ENCODE measurements at places on chromosomes 11 and 22.

DNA sequence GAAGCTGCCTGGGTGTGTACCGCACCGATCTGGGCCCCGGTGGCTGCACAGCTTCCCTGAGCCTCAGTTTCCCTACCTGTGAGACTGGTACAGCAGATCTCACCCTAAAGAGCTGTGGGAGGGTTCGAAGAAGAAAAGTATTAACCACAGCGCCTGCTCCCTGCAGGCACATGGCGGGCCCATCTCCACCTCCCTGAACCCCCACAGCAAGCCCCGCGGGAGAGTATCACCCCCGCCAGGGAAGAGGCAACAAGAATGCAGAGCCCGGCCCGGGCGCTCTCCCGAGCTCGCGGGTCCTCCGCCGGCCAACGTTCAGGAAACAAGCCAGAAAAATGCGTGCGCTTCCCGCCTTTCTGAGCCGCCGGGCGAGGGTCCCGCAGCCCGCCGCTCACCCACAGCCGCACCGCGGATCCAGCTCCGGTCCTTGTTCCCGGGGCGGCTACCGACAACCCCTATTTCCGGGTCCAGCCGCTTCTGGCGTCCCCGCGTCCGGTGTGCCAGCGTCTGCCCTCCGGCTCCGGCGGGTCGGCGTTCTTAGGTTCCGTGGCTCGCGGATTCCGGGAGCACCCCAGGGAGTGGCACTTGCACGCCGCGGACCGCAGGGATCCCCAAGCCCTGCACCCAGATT, at the start of gene TOP3B:
TSS of gene TOP3B (minus strand) at position 450 of the 628 bp plus-strand sequence. CDS start 7,078 bp downstream, outside the sequence.
- DNase-seq, result peak; percentile 70

DNA sequence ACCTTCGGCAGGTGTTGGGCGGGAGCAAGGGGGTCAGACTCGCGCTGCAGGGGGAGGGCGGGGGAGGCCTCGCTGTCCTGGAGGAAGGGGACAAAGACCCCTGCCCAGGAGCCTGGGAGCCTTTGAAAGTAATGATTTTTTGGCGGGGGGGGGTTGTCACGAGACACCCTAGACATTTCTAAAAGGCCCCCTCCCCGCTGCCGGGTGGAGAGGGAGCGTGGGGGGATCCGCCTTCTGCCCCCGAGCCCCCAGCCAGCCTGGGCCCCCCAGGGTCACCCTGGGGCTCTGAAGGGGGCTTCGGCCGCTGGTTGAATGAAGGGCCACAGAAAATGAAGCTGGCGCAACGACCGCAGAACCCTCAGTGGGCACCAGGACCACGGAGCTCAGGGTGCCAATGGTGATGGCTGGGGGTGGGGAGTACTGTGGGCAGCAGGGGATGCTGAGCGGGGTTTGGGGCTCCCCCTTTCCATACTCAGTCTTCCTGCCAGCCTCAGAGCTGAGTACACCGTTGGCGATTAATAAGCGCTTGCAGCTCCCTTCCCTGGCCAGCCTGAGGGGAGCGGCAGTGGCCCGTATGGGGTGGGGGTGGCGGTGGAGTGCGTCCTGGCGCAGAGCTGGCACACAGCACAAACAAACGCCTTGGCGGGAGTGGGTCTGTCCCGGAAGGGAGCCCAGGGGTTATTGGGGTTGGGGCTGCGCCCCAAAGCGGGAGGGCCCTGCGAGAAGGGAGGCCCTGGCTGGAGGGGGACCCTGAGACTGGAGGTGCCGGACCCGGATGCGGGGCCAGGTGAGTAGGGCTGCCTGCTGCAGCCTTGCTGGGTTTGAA, 1.2 kb upstream of the DUSP8 start:
- DNase-seq, result no peak

GRCh38 chr11:75924966-75925784, 110.2 kb downstream of the UVRAG start:
- no peak for DNase-seq

DNA sequence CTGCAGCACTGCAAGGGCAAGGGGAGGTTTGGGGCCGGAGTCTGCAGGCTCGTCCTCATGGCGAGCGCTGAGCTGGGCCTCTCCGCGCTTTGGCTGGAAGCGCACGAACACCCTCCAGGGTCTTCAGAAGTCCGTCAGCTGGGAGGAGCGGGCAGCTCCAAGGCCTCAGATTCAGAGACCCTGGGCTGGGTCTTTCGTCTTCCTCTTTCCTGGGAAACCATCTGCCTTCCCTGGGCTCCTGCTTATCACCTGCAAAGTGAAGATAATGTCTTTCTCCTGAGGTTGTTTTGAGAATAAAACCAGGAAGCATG, 525.6 kb downstream of the BRD1 start:
- DNase-seq, result no peak

GRCh38 chr11:48073031-48073861, 92.9 kb downstream of the PTPRJ start:
- DNase-seq, result no peak

DNA sequence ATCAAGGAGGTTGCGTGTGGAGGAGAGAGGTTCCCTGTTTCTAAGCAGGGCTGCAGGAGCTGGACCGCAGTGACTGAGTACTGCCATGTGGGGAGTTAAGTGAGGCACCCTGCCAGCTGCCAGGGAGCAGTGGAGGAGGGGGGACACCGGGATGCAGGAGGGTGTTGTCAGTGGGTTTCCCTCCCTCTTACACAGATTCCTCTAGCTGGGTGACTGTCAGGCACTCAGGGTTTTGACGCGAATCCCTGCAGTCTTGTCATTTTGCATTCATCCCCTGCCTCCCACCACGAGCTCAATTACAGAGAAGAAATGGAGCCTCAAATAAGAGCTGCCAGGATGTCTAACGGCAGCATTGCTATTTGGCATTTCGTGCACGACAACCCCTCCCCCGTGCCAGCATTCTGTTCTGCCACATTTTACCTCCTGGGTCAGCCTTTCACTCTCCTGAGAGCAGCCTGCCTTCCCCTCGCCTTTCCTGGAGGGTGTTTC, 119.8 kb upstream of the SORL1-AS1 start:
- no peak for DNase-seq

GRCh38 chr11:79390477-79390876, 50.4 kb downstream of the TENM4 start:
- DNase-seq, result no peak

DNA sequence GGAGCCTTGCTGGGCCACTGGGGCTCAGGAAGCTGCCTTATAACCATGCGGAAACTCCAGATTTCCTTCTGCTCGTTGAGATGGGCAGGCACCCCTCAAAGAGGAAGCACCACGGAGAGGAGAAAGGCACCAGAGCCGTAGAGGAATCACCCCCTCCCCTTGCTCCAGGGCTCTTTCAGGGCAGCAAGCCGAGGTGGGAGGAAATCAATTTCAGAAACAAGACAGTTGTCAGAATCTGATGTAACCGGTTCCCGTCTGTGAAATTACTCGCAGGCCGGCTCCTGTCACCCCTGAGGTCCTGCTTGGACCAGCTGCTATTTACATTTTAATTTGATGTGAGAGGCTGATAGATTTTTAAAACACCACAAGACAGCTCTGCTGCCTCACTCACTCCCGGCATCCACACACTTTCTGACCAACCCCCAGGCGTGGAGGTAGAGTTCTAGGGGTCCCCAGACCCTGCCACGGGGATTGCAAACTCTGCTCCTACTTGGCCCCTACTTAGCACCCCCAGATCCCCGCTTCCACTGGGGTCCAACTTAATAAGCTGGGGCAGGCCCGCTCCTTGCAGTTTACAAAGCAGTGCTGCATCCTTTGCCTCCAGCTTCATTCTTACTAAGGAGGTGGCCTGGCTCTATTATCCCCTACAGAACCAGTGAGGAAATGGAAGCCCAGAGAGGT, 162.5 kb downstream of the CEP164 start:
- no peak for DNase-seq

GRCh38 chr22:37340331-37341262, 58.3 kb downstream of the CYTH4 start:
- no peak for DNase-seq

GRCh38 chr11:65329944-65330403, 3.7 kb upstream of the DPF2 start:
- DNase-seq, result peak; percentile 84

DNA sequence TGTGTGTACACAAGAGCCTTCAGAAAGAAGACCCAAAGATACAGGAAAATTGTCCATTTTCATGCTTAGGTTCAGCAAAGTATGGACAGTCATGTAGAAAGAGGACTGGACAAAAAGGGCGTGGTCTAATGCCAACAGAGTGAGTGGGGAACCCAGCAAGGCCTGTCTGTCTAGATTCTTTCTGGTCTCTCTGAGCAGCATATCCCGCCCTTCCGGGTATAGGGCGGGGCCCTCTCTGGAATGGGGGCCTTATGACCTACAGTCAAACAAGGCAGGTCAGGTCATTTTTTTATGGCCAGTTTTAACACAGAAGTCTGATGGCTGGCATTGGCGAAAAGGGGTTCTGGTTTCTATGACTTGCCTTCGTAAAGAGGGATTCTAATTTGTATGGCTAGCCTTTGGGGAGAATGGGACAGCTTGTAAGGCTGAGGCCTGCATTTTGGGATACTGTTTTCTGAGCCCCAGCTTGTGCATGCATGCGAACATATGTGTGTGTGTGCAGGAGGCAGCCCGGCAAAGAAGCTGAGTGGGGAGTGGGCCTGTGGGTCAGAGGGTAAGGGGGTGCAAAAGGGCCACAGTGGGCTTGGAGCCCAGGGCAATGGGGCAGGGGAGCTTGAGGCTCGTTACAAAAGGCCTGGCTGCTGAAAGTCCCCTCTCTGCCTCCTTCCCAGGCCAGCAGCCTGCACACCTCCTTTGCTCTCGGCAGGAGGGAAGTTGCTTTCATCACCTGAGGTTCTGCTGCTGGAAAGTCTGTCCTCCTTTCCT, 130.5 kb upstream of the B3GAT1 start:
- DNase-seq, result no peak

GRCh38 chr11:27319072-27319471, 43.9 kb downstream of the CCDC34 start:
- peak; percentile 25 for DNase-seq

GRCh38 chr11:86172894-86173293, 71.7 kb upstream of the EED start:
- no peak for DNase-seq

GRCh38 chr22:45244916-45245315, 4.2 kb upstream of the KIAA0930 start:
- DNase-seq, result no peak

GRCh38 chr22:50318698-50319411, 8.0 kb downstream of the DENND6B start:
- DNase-seq, result no peak

- no peak for DNase-seq
Measured at GRCh38 chr22:45058622-45058912, 48.8 kb upstream of the PHF21B start.

- peak; percentile 91 for DNase-seq
Measured at GRCh38 chr11:3854977-3855807, at the start of gene STIM1. Gene STIM1, plus strand, starts transcription at chr11:3855664. Its CDS starts 607 bp downstream, at chr11:3856271.

DNA sequence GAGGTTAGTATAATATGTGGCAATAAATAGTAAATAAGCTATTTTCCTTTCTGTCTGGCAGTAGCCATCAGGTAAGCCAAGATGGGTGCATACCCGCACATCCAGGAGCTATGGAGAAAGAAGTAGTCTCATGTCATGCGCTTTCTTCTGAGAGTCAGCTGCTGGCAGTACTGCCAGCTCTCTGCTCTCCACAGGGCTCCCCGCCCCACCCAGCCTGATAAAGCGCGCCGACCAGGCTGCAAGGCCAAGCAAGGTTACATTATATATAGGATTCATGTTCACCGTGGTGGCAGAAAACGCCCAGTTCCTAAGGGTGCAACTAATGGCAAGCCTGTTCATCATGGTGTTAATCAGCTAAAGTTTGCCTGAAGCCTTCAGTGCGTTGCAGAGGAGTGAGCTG, 126.2 kb downstream of the ATG16L2 start:
- DNase-seq, result no peak

DNA sequence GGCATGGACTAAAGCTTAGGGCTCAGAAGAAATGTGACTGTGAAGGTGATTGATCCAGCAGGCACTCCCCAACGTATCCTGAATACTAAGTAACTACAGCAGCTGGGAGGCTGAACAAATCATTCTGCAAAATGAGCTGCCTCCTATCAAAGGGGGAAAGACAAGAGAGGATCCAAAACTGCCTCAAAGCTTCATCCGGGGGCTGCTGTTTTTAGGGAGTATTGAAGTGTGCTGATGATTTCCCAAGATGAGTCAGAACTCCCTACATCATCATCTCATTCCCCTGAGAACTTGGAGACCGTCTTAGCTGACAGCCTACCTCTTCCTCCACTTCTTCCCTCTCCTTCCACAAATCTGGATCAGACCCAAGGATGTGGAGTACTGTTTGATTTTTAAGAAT, 108.4 kb upstream of the GRAMD1B start:
- DNase-seq, result no peak

DNA sequence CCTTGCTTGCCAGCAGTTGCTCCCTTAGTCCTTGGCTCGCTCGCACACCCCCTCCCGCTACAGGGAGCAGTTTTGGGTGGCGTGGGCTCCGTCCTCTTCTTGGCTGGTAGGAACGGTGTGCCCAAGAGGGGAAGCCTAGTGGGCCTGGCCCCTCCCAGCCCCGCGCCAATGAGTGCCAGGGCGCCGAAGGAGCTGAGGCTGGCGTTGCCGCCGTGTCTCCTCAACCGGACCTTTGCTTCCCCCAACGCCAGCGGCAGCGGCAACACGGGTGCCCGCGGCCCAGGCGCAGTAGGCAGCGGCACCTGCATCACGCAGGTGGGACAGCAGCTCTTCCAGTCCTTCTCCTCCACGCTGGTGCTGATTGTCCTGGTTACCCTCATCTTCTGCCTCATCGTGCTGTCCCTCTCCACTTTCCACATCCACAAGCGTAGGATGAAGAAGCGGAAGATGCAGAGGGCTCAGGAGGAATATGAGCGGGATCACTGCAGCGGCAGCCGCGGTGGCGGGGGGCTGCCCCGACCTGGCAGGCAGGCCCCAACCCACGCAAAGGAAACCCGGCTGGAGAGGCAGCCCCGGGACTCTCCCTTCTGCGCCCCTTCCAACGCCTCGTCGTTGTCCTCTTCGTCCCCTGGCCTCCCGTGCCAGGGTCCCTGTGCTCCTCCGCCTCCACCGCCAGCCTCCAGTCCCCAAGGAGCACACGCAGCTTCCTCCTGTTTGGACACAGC, 1.6 kb downstream of the C11orf87 start:
- DNase-seq, result no peak

GRCh38 chr22:21098099-21098671, 52.4 kb downstream of the LRRC74B start:
- DNase-seq, result peak; percentile 30

GRCh38 chr11:102115557-102115956, 5.3 kb downstream of the YAP1 start:
- DNase-seq, result peak; percentile 90

DNA sequence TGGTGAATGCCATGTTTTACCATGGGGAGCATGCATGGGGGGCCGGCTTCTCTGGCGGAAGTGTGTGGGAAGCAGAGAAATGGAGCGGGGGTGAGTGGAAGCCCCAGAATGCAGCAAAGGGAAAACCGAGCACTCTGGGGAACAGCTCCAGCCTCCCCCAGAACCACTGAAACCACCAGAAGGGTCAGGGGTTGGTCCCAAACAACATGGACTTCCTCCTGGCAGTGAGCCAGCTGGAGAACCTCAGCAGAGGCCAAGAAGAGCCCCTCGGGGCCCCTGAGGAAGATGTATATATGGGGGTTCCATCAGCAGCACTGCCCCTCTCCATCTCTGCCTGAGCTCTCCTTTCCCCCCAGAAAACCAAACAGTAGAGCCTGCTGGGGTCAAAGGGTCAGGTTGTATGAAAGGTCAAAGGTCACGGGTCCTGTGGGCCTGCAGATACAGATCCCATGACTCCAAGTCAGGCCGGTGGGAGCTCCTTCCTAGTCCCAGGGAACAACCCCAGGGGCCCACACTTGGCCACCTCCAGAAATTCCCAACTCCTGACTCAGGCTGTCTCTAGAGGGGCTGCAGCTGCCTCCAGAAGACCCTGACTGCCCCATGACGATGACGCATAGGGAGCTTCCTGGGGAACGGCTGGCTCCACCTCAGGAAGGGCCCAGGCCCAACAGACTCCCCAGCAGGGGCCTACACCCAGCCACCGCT, 48.5 kb upstream of the TIMP3 start:
- DNase-seq, result no peak

Measured in ACHN (cell line).